ENCODE measurements at places on chromosomes 7 and 10.

GRCh38 chr7:28029051-28029450, 151.5 kb downstream of the JAZF1 start:
- H3K27ac ChIP-seq, result no peak overlapping the region
- H3K4me1 ChIP-seq, result peaks cover 4% of the 10 kb centered on the region
- no peak overlapping the region for H3K4me3 ChIP-seq
- no peak for DNase-seq
- no peaks in the 10 kb centered on the region for H3K36me3 ChIP-seq

DNA sequence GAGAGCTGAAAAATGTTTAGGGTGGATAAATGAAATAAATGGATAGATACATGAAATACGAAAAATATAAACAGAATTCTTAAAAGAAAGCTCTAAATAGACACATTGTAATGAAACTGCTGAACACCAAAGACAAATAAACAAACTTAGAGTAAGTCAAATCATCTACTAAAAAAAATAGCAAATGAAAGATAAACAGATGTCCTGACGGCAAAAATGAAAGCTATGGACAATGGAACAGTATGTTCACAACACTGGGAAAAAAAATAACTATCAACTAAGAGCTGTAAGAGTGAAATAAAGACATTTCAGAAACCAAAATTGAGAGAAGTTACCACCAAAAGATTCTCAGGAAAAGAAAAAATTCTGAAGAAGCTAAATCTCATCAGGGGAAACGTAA, 106.1 kb downstream of the SGMS1 start:
- H3K4me3 ChIP-seq, result no peak overlapping the region
- DNase-seq, result no peak
- peaks cover 8% of the 10 kb centered on the region for H3K4me1 ChIP-seq

GRCh38 chr7:55878691-55879090, 8.6 kb upstream of the ZNF713 start:
- no peak overlapping the region for H3K4me3 ChIP-seq
- H3K36me3 ChIP-seq, result no peaks in the 10 kb centered on the region
- DNase-seq, result no peak
- H3K27ac ChIP-seq, result no peak overlapping the region
- H3K27me3 ChIP-seq, result no peaks in the 10 kb centered on the region
- H3K4me1 ChIP-seq, result no peaks in the 10 kb centered on the region

GRCh38 chr10:127017541-127018297, 112.5 kb downstream of the DOCK1 start:
- DNase-seq, result no peak
- no peaks in the 10 kb centered on the region for H3K4me1 ChIP-seq
- H3K4me3 ChIP-seq, result no peak overlapping the region
- no peak overlapping the region for H3K27ac ChIP-seq

DNA sequence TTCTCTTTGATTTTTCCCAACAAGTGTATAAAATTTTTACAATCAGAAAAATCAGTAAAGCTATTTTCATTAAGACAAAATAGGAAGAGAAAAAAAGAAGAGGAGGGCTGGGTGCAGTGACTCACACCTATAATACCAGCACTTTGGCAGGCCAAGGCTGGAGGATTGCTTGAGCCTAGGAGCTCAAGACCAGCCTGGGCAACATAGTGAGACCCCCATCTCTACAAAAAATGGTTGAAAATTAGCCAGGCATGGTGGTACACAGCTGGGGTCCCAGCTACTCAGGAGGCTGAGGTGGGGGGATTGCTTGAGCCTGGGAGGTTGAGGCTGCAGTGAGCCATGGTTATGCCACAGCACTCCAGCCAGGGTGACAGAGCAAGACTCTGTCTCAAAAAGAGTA, 172.3 kb downstream of the AKR1D1 start:
- DNase-seq, result no peak
- H3K4me3 ChIP-seq, result no peak overlapping the region
- H3K27ac ChIP-seq, result no peak overlapping the region

DNA sequence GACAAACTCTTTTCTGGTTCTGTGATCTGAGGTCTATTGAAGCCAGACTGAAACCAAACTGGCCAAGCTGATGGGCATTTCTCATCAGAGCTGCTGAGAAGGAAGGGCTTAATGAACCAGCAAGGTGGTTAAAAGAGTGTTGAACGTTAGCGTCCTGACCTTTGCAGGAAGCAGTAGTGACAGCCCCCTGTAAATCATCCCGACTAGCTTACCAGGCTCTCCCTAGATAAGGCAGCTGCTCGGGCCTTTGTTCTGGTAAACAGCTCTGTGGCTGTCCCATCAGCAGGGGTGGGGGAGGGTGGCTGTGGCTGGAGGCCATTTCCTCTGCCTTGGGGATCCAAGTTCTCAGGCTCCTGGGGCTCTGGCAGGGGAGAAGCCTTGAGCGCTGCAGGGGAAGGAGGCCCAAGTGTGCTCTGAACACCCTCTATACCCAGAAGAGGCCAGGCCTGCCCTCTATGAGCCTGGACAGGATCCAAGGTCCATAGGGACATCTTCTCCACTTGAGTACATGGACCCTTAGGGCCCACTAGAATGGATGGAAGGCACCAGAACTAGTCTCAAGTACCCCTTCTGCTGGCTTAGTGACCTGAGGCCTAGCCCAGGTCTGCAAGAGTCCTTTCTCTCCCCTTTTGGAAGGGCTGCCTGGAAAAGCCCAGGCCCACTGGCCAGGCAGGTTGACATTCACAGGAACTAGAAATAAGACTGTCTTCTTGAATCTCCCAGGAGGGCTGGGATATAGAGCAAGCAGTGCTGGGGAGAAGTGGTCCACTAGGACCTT, 134.6 kb downstream of the ARHGAP22 start:
- H3K27ac ChIP-seq, result no peak overlapping the region

DNA sequence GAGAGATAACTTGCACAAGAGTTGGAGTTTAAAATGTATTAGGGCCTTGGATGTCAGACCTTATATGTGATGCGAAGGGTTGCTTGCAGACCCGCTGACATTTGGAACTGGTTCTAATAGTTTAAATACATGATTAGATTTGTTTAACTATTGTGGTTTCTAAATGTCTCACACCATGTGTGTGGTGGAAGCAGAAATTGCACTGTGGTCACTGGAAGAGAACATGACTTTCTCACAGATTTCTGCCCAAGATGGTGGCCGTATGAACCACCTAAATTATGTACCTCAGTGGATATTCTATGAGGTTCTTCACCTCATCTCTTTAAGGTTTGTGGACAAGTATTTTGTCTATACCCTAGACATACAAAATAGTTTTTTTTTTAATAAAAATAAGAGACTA, 8.2 kb upstream of the C1QL3 start:
- H3K27me3 ChIP-seq, result no peaks in the 10 kb centered on the region
- no peaks in the 10 kb centered on the region for H3K4me1 ChIP-seq
- H3K36me3 ChIP-seq, result no peaks in the 10 kb centered on the region
- no peak overlapping the region for H3K27ac ChIP-seq
- no peak overlapping the region for H3K4me3 ChIP-seq
- DNase-seq, result no peak

- DNase-seq, result no peak
- H3K36me3 ChIP-seq, result no peaks in the 10 kb centered on the region
- H3K27me3 ChIP-seq, result no peaks in the 10 kb centered on the region
- H3K4me1 ChIP-seq, result no peaks in the 10 kb centered on the region
These were observed 31.5 kb upstream of the DDX50 start for GRCh38 chr10:68869623-68870022.

- no peak overlapping the region for H3K4me3 ChIP-seq
- H3K27ac ChIP-seq, result no peak overlapping the region
- no peaks in the 10 kb centered on the region for H3K4me1 ChIP-seq
- H3K27me3 ChIP-seq, result no peaks in the 10 kb centered on the region
These were observed 208.4 kb downstream of the FANK1 start for GRCh38 chr10:126104767-126105166.

- H3K4me1 ChIP-seq, result no peaks in the 10 kb centered on the region
- no peak for DNase-seq
- no peaks in the 10 kb centered on the region for H3K36me3 ChIP-seq
These were observed 13.4 kb downstream of the SLC13A4 start for GRCh38 chr7:135714534-135715009.

- DNase-seq, result no peak
- peaks cover 10% of the 10 kb centered on the region for H3K4me1 ChIP-seq
- H3K36me3 ChIP-seq, result no peaks in the 10 kb centered on the region
- H3K27ac ChIP-seq, result no peak overlapping the region
These were observed 146.3 kb downstream of the TCF7L2 start for GRCh38 chr10:113096128-113096996.

- no peak overlapping the region for H3K4me3 ChIP-seq
- no peak for DNase-seq
- no peak overlapping the region for H3K27ac ChIP-seq
- no peaks in the 10 kb centered on the region for H3K4me1 ChIP-seq
- H3K27me3 ChIP-seq, result peaks cover 13% of the 10 kb centered on the region
These were observed 179 bp downstream of the PDE1C start for GRCh38 chr7:32070051-32070405.

- H3K4me1 ChIP-seq, result no peaks in the 10 kb centered on the region
- H3K36me3 ChIP-seq, result no peaks in the 10 kb centered on the region
- no peak overlapping the region for H3K27ac ChIP-seq
- H3K27me3 ChIP-seq, result peaks cover 5% of the 10 kb centered on the region
- H3K4me3 ChIP-seq, result no peak overlapping the region
- no peak for DNase-seq
These were observed 178.5 kb downstream of the AMPH start for GRCh38 chr7:38452681-38453108.

DNA sequence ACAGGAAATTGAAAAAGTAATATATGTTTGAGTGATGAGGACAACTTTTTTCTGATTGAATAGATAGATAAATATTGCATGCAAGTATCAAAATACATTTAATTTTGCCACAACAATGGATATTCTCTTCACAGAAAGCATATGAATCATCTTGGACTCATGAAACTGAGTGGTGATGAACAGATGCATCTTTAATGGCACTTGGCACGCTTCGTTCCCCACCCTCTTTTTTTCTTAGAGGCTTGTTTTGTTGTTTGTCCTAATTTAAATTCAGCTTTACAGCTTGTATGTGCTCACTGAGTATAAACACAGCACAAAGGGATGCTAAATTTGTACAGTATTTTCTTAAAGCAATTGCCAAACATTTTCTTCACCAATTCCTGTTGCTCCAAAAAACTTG, 145.0 kb upstream of the YAE1 start:
- H3K36me3 ChIP-seq, result no peaks in the 10 kb centered on the region
- H3K27ac ChIP-seq, result no peak overlapping the region
- no peak for DNase-seq

- no peaks in the 10 kb centered on the region for H3K27me3 ChIP-seq
- peaks cover 78% of the 10 kb centered on the region for H3K36me3 ChIP-seq
- H3K4me1 ChIP-seq, result peaks cover 3% of the 10 kb centered on the region
- no peak overlapping the region for H3K27ac ChIP-seq
- no peak overlapping the region for H3K4me3 ChIP-seq
These were observed 25.9 kb downstream of the PFKFB3 start for GRCh38 chr10:6228647-6229046.

- H3K36me3 ChIP-seq, result no peaks in the 10 kb centered on the region
- no peak overlapping the region for H3K27ac ChIP-seq
- H3K27me3 ChIP-seq, result peaks cover 3% of the 10 kb centered on the region
- no peak for DNase-seq
These were observed 264.8 kb downstream of the PTPRN2 start for GRCh38 chr7:158322616-158323530.

GRCh38 chr10:121332829-121333765, 265.1 kb downstream of the FGFR2 start:
- H3K4me1 ChIP-seq, result no peaks in the 10 kb centered on the region
- DNase-seq, result no peak
- no peak overlapping the region for H3K4me3 ChIP-seq
- no peaks in the 10 kb centered on the region for H3K36me3 ChIP-seq

DNA sequence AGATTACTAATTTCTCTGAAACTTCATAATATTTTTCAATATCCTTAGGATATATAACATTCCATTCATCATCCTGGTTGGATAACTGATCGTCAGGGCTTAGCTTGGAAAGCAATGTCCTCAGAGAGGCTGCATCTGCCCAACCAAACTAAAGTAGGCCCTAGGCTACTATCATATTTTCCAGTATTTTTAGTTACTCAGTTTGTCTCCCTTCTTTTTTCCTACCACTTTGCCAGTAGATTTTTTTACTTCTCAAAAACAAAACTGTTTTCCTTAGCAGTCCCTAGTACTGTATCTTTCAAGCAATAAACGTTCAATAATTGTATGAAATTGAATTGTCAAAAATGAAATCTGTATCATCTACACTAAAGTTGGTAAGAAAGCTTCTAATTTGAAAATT, 452.0 kb downstream of the TFEC start:
- H3K4me1 ChIP-seq, result no peaks in the 10 kb centered on the region
- no peak overlapping the region for H3K27ac ChIP-seq
- no peak for DNase-seq
- H3K4me3 ChIP-seq, result no peak overlapping the region
- H3K36me3 ChIP-seq, result no peaks in the 10 kb centered on the region

DNA sequence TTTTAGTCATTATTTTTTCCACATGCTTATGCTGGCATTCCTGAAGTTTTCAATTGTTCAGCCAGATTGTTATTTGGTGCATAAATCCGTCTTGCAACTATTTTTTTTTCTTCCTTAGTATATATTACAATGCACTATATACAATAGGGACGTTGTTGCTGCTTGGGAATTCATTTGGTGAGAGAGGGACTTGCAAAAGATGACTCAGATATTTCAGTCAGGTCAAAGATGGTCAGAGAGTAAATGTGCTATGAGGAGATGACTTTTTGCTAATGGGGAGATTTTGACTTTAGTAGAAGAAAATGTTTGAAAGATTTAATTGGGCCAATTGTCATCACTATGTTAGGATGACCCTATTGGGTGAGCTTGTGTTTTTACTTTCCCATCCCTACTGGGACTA, 348.4 kb upstream of the MTPN start:
- H3K27me3 ChIP-seq, result no peaks in the 10 kb centered on the region
- no peak for DNase-seq
- no peak overlapping the region for H3K4me3 ChIP-seq
- no peaks in the 10 kb centered on the region for H3K4me1 ChIP-seq

- DNase-seq, result no peak
- no peak overlapping the region for H3K27ac ChIP-seq
- no peaks in the 10 kb centered on the region for H3K4me1 ChIP-seq
- no peaks in the 10 kb centered on the region for H3K36me3 ChIP-seq
- H3K4me3 ChIP-seq, result no peak overlapping the region
- peaks cover 2% of the 10 kb centered on the region for H3K27me3 ChIP-seq
These were observed 247.0 kb downstream of the SH2D4B start for GRCh38 chr10:80784695-80785094.

GRCh38 chr7:40723829-40724228, 589.0 kb downstream of the SUGCT start:
- H3K27ac ChIP-seq, result no peak overlapping the region
- no peak for DNase-seq
- no peak overlapping the region for H3K4me3 ChIP-seq
- H3K27me3 ChIP-seq, result no peaks in the 10 kb centered on the region

- no peaks in the 10 kb centered on the region for H3K27me3 ChIP-seq
- H3K4me1 ChIP-seq, result no peaks in the 10 kb centered on the region
- no peak for DNase-seq
- H3K27ac ChIP-seq, result no peak overlapping the region
- H3K36me3 ChIP-seq, result no peaks in the 10 kb centered on the region
- no peak overlapping the region for H3K4me3 ChIP-seq
These were observed 19.1 kb upstream of the LRRC18 start for GRCh38 chr10:48958598-48959190.

DNA sequence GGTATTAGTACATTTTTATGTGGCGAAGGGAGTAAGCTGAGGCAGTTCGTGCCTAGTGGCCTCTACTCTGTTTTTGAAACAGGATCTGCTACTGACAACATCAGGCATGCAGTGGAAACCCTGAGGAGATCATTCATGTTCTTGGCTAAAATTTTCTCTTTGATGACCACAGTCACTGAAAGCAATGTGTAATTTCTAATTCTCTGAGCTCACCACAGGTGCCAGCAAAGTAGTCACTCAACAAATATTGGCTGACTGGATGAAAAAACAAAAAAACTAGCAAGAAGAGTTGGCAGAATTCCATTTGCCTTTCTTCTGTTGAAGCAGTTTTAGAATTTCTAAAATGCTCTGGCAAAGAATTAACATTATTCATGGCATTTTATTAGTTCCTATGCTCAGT, 176.5 kb upstream of the KCTD7 start:
- no peak overlapping the region for H3K27ac ChIP-seq
- no peaks in the 10 kb centered on the region for H3K4me1 ChIP-seq
- DNase-seq, result no peak

All from CD4-positive, alpha-beta T cell (primary cell).